ENCODE measurements at places on chromosomes 11 and 22.

DNA sequence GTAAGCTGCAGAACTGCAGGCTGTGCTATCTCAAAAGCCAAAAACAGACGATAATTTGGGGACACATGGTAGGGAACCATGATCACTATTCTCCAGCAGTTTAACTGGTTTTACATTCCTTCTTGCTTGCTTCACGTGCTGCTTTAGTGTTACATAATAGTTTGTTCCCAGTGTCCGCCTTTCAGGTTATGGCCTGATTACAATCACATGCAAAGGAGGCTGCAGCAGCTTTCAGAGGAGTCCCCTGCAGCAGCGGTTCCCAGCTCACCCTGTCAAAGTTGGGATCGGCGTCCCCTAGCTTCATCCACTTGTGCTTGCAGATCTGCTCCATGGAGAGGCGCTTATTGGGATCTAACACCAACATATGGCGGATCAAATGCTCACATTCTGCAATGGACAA lies 39.2 kb upstream of the APOA1 start:
- no peak for DNase-seq

- DNase-seq, result no peak
Observed at GRCh38 chr11:76550781-76551180, 106.0 kb downstream of the EMSY start.

GRCh38 chr22:37228106-37229011 lies 15.7 kb downstream of the RAC2 start:
- DNase-seq, result peak; percentile 39

DNA sequence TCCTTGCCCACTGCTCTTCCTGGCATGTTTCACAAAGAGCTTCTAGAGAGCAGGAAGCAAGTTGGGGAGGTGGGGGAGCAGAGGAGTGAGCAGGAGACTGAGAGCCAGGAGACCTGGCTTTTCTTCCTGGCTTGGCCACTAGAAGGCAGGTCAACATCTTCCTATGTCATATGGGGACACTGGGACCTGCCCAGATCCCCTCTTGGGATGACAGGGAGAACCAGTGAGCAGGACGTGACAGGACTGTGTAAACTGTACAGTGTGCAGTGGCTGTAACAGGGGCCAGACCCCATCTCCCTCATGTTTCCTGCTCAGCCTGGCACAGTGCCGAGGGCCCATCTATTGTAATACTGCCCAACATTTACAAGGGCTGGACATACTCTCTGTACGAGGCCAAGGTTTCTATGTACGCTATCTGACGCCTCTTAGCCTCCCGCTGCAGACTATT lies 29.4 kb downstream of the GDPD5 start:
- no peak for DNase-seq

- DNase-seq, result no peak
Observed at GRCh38 chr11:75850787-75851186, 35.8 kb downstream of the UVRAG start.

DNA sequence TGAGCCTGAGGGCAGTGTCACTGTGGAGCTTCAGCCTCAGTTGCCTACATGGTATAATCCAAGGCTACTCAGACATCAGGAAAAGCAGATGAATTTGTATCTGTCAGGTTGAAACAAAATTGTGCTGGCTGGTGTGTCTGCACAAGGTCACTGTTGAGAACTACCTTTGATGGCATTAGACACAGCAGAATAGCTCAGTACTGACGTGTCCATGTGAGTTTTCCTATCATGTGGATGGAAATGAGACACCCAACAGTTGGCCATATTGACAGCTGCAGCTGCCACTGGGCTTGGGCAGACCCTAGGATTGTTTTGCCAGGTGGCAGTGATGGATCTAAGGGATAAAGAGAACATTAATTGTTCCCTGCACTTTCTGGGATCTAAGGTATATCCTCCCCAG lies 15.8 kb downstream of the CCDC134 start:
- no peak for DNase-seq

GRCh38 chr11:31455177-31455576 lies 54.2 kb downstream of the IMMP1L start:
- DNase-seq, result no peak

DNA sequence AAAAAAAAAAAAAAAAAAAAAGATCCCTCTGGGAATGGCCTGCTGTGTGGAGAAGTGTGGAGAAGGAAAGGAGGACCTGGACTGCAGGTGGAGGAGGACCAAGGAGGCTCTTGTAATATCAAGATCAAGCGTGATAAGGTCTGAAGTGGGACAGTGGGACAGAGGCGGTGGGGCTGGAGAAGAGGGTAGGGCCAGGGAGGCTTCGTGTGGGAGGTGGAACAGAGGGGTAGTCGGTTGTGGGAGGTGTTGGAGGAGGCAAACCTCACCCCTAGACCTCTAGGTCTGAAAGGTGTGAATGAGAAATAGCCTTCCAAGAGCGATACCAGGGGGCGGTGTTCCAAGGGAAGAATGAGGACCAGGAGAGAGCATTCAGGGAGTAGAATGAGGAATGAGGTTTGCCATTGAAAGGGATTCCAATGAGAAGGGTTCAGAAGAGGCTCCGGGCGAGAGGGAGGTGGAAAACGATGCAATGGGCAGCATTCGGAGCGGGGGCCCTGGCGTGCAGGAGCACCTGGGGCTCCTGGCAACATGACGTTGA lies 44.2 kb downstream of the MCHR1 start:
- DNase-seq, result no peak

GRCh38 chr11:65502555-65503367 lies 3.9 kb downstream of the MALAT1 start:
- DNase-seq, result peak; percentile 67

DNA sequence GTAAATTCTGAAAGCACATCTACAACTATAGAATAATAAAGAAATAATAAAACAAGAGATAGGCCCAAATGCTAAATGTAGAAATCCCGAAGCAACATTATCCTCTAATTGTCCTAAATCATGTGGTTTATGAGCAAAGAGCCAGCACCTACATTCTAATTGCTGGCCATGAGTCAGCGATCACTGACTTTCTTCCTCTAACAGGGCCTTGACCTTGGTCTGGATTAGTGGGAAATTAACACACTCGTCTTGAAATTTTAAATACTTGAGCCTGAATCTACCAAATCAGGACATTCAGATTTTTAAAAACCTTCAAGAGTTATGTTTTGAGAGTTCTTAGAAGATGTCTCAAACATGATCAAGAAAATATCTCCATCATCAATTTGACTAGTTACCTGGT lies 727.6 kb downstream of the METTL15 start:
- peak; percentile 75 for DNase-seq

- peak; percentile 83 for DNase-seq
Observed at GRCh38 chr11:102446606-102447005, 6.0 kb downstream of the TMEM123 start.

DNA sequence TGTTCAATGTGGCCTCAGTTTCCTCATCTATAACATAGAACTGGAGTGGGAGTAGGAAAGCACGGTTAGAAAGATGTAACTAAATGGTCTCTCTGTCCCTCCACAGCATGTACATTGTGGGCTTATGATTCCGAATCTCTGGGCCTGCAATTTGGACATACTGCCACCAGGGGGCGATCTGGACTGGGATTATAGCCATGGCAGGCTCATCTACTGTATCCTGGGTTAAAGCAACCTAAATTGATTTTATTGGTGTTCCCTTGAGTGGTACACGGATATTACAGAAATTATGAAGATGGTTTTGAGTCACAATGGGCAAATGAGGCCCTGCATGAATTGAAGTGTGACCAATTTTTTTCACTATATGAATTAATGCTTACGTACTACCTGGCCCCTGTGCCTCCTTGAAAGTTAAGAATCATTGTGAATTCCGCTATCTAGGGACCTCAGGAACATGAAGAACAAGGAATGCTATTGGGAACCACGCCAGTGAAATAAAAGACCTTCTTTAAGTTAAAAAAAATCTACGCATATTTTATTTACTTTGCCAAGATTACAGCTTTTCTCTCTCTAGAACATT lies 32.9 kb downstream of the TST start:
- no peak for DNase-seq

DNA sequence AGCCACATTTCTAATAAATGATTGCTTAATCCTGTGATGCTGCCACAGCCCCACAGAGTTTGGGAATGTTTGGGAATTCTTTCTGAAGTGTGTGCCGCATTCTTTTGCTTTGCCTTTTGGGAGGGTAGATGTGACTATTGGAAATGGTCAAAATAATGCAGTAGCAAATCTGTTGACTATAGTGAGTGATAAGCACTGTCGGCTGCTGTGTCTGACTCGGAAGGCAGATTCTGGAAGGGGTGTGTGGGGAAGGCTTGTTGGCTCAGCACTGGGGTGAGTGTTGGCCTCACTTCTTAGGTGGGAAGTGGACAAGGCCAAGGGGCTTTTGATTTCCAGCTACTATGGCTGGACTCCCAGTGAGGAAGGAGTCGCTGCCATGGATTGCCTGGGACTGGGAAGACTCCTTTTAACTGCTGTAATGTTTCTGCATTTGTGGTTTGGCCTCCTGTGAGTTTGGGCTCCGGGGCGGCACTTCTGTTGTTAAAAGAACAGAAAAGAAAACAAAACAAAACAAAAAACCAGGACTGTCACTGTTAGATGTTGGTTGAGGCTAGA lies 20.1 kb downstream of the ZBTB16 start:
- DNase-seq, result no peak

Measured in AG10803 (cell line).